ENCODE measurements at places on chromosomes 3 and 15.
A peak's percentile ranks its signal among the peaks of the same experiment; 100 is the strongest.

GRCh38 chr3:12467746-12468145 is 16.5 kb upstream of the TSEN2 start:
- no peak for DNase-seq

DNA sequence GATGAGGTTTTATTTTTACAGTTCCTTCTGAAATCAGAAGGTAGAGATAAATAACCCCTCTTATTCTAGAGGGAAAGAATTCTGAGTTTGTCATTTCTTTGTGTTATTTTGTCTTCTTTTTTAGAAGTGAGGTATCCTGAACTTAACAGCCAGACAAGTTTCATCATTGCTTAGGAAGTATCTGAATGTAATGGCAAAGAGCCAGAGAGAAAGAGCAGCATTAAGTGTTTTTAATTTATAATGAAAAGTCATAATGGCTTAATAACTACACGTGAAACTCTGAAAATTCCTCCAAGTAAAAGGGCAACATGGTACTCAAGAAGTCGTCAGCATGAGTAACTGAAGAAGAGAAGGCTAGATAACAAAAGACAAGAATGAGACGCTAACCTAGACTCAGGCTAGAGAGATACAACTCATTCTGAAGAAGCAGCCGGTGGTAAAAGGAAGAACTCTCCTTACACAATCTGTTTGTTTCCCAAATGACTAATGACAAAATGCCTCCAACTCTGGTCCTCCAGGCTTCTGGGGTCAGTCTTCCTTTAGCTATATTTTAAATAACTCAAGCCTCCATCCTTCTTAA is 116.2 kb upstream of the NECTIN3 start:
- no peak for DNase-seq

- DNase-seq, result no peak
Measured at GRCh38 chr3:127967316-127967715, 52.3 kb downstream of the KBTBD12 start.

DNA sequence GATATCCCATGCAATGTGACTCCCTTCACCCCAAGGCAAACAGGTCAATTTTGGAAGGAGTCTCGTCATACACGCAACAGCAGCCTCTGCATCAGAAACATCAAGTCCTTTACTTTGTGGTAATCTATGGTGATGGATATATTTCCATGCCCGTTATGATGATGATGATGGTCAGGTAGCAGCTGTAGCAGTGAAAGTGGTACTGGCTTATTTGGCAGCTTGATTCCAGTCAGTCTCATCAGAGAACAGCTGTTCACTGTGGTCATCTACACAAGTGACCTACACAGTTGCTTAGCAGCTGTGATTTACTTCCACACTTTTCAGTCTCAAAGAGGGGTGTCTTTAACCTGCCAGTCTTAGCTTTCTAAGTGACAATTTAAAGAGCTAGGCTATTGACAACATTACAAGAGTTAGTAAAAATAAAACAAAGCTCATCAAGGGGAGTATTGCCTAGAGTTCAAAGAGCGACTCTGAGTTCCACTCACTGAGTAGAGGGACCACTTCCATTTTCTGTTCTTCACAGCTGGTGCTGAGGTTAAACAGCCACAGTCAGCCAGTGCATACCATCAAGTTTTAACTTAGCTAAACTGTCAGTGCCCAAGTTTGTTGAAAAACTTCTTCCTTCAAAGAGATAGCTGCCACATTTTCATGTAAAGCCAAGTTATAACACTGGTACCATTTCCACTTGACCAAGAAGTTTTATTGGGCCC is 587.4 kb upstream of the KCNMB2 start:
- DNase-seq, result no peak

- DNase-seq, result no peak
Measured at GRCh38 chr3:56826831-56827722, 25.3 kb upstream of the ARHGEF3 start.

DNA sequence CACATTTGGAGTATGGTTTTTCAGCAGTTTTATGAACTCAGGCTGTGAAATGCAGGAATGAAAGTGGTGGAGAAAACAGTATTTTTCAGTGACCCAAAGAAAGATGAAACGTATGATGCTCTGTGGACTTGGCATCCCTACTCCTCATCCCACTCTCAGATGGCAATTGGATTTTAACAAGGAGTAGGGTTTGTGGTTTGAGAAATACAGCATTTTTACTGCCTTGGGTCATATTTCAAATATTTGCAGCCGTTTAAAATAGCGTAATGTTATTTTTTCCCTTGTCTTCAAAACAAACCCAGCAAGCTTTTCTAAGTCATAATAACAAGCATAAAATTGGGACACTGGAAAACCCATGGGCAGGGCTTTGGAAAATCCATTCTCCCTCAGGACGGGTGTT is 117.2 kb upstream of the LRIG1 start:
- DNase-seq, result no peak

- no peak for DNase-seq
Measured at GRCh38 chr15:71880276-71880675, 69.9 kb downstream of the NR2E3 start.

- DNase-seq, result no peak
Measured at GRCh38 chr3:27576171-27576570, 92.0 kb upstream of the SLC4A7 start.

- DNase-seq, result no peak
Measured at GRCh38 chr15:77550301-77551251, 82.1 kb downstream of the LINGO1 start.

- no peak for DNase-seq
Measured at GRCh38 chr3:24018784-24019570, 73.9 kb downstream of the NR1D2 start.

DNA sequence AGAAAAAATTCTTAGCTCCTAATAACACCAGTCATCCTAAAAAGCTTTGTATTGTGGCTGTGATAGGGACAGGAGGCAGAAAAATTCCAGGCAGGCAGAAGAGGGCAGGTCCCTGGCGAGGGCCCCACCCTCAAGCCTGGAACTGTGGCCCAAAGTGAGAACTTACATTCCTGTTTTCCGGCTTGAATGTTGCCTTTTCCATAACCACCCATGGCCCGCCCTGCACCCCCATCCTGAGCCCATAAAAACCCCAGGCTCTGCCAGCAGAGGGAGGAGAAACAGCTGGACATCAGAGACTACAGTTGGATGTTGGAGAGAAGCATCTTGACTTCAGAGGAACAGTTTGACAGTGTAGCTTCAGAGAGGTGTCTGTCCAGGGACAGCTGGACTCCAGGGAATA is 37.3 kb downstream of the SLCO2A1 start:
- no peak for DNase-seq

GRCh38 chr3:123807820-123808219 is 76.3 kb downstream of the MYLK start:
- DNase-seq, result peak; percentile 62

- DNase-seq, result no peak
Measured at GRCh38 chr3:85574006-85574705, 615.4 kb downstream of the CADM2 start.

GRCh38 chr3:57555306-57555705 is 768 bp upstream of the PDE12 start:
- no peak for DNase-seq

GRCh38 chr15:54618120-54618519 is 578.6 kb downstream of the RSL24D1 start:
- DNase-seq, result no peak
